Heart right ventricle (tissue), 16 donors: ENCODE measurements at places on chromosomes 1 and 21. TPM values are rescaled to one million over a fixed set of nuclear protein-coding genes. Genes with fewer than 3 reads are reported as not detected.

ADGRL4 gene
- 27.6 TPM for total RNA-seq

DNA sequence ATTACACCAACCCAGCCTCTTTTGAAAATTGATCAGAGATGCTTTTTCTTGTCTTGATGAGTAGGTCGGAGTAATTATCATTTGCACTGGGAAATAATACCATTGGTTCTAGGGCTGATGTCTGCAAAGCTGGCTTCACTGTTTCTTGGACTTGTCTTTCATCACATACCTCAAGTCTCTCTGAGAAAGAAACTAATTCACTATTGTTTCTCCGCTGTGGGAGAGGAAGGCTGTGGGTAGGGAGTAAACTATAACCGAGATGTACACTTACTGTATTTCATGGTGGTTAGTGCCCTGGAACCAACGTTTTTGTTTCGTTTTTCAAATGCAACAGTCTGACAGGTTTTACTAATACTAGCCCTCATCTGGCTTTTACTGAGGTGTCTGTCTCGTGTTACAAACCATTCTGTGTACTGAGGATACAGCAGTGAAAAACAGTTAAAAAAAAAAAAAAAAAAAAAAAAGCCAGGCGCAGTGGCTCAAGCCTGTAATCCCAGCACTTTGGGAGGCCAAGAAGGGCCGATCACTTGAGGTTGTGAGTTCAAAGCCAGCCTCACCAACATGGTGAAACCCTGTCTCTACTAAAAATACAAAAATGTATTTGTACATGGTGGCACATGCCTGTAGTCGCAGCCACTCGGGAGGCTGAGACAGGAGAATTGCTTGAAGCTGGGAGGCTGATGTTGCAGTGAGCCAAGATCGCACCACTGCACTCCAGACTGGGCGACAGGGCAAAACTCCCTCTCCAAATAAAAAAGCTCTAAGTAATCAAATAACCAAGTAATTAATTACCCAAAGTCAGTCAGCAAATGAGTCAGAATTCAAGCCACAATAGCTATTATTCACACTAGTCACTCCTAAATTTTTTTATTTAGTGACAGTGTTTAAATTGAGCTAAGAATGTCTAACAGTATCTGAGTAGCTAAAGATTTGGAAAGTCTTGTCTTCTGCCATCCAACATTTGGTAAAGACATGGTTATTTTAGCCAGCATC is 23.3 kb downstream of the TOMM20 start:
- DNase-seq = no peak

- DNase-seq = no peak
These were observed 42.4 kb upstream of the RUNX1 start for GRCh38 chr21:35091496-35091895.

GRCh38 chr21:44407493-44407892 is 47.8 kb upstream of the LRRC3 start:
- DNase-seq = no peak

- no peak for DNase-seq
These were observed 97.2 kb upstream of the LYPLAL1 start for GRCh38 chr1:219076326-219076937.

GRCh38 chr1:184457500-184457899 is 70.7 kb downstream of the C1orf21 start:
- DNase-seq = no peak
